CD4-positive, alpha-beta T cell treated with Interleukin-6 for 4 hours (primary cell): ENCODE measurements at places on chromosomes 12 and 14.

GRCh38 chr12:112175361-112176155, 50.2 kb downstream of the TRAFD1 start:
- no peak for DNase-seq

GRCh38 chr12:131151558-131152345, 198.0 kb downstream of the ADGRD1 start:
- no peak for DNase-seq

DNA sequence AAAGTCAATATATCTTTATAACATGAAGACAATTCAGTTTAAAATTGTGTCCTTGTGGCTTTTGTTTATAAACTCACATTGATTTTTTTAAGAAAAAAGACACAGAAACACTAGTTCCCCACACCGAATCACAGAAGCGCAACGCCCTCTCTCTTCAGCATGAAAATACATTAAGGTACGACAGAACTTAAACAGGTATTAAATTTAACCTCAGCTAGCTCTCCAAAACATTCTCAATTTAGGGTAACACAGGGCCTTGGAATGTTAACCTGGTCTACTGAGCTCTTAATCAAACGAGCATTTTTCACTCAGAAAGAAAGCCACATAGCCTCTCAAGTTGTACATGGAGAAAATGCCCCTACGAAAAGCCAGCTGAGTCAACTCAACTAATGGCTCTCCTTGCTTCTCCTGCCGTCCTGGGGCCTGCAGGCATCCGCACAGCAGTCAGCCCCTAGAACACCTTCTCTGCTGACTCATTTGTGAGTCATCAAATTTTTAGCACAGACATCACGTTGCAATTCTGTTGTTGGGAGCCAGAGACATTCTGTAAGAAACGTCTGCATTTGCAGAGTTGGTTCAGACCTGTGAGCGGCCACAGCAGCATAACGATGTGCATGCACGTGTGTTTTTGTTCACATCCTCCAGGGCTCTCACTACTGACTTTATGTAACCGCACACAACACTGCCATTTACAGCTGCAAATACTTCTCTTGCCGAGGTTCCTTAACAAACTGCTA, 141.6 kb downstream of the ITPR2 start:
- DNase-seq: no peak

DNA sequence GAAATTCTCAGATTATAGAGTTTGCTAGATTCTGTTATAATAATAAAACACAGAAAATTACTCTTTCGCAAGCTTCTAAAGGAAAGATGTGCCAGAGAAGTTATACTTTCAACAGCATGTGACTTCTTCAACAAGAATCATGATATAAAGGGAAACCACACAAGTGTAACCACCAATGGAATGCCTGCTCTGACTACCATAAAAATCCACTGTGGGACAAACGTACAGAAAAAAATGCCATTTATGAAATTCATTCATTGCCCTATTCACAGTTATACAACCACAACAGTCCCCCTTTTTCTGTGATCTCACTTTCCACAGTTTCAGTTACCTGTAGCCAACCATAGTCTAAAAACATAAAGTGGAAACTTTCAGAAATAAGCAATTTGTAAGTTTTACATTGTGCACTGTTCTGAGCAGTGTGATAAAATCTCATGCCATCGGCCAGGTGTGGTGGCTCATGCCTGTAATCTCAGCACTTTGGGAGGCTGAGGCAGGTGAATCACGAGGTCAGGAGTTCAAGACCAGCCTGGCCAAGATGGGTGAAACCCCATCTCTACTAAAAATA, 3.2 kb downstream of the CATSPERB start:
- DNase-seq: no peak

GRCh38 chr14:68361231-68361630, 431.6 kb downstream of the ZFP36L1 start:
- DNase-seq: no peak

DNA sequence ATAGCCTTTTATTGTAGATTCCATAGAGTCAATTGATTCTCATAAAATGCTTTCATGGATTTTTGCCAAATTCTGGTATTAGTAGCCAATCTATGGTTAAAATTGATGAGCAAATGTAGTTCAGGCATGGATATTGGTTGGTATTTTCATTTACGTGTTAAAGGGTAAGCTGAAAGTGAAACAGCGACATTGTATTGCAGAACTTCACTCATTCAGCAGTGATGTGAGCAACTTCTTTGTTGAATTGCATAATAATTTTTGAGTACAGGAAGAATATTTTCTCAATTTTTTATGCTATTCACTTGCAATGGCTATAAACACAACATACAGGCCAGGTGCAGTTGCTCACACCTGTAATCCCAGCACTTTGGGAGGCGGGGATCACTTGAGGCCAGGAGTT, 24.2 kb upstream of the FAM222A start:
- no peak for DNase-seq

- DNase-seq: no peak
Observed at GRCh38 chr12:48379794-48380193, 29.1 kb upstream of the ZNF641 start.
